Activated T-helper 1 cell treated with anti-CD3 and anti-CD28 coated beads, Interleukin-2, amount 50 U/mL, for 16 hours (primary cell): ENCODE measurements at places on chromosomes 4 and X.

DNA sequence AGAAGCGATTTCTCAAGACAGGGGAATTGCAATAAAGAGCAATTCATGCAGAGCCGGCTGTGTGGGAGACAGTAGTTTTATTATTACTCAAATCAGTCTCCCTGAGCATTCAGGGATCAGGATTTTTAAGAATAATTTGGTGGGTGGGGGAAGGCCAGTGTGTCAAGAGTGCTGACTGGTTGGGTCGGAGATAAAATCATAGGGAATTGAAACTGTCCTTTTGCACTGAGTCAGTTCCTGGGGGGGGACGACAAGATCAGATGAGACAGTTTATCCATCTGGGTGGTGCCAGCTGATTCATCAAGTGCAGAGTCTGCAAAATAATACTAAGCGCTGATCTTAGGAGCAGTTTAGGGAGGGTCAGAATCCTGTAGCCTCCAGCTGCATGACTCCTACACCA lies 502.4 kb downstream of the NLGN4X start:
- no peak for DNase-seq

GRCh38 chr4:93184053-93184452 lies 644.5 kb upstream of the ATOH1 start:
- DNase-seq: no peak

DNA sequence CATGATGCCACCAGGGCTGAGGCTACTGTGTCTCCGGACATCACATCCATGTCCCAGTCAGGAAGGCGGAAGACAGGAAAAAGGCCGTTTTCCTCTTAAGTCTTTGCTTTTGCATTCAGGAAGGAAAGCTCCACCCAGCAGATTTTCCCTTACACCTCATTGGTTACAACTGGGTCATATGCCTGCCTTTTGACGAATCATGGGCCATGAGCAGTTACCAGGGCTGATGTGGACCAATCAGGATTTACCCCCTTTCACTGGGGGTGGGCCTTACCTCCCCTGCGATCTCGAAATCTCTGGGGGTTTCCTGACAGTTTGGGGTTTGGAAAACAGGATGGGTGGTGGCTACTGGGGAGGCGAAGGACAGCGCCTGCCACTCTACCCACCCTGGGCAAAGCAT lies 52.5 kb upstream of the GRPEL1 start:
- no peak for DNase-seq

DNA sequence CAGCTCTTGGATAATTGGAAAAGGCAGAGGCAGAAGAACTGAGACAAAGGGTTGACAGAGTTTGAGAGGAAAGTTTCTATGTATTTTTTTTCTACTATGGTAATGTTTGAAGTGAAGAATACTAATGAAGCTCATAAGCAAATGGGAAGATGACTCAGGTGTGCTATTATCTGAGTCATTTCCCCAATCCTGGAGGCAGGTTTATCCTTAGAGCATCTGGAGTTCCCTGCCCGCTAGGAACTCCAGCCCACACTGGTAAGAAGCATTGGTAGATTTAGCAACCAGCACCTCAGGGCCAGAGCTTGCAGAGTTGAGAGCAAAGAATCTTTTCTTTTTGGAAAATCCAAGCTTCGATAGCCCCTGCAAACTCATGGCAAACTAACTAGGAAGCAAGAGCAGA lies 55.2 kb downstream of the DOCK11 start:
- DNase-seq: no peak

- DNase-seq: no peak
Observed at GRCh38 chrX:65634732-65635131, 32.7 kb upstream of the MSN start.

DNA sequence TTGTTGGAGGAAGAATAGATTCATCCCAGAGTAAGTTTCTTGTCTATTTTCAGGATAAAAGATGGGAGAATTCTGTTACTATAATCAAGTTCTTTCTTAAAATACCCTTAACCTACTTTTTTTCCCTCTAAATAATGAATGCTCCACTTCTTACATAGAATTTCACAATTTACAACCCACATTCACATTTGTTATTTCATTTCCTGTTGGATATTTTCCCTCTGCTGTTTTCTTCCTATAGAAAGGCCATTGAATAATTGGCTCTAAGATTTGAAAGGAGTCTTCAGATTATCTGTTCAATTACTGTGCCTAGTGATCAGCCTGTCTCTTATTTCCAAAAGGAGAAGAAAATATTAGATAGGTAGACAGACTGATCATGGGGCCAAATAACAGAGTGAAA lies 79.7 kb downstream of the CPE start:
- DNase-seq: no peak
